ENCODE measurements at places on chromosomes 5 and 9. TPM values are rescaled to one million over a fixed set of nuclear protein-coding genes. Genes with fewer than 3 reads are reported as not detected.

GRCh38 chr9:123866497-123866896, 63.4 kb downstream of the DENND1A start:
- no peaks in the 10 kb centered on the region for H3K36me3 ChIP-seq
- no peak overlapping the region for H3K27ac ChIP-seq
- H3K4me1 ChIP-seq: peaks cover 1% of the 10 kb centered on the region
- no peak for DNase-seq

GRCh38 chr5:93385655-93386054, 195.4 kb downstream of the NR2F1-AS1 start:
- H3K27me3 ChIP-seq: no peaks in the 10 kb centered on the region
- no peak overlapping the region for H3K4me3 ChIP-seq
- no peak for DNase-seq
- H3K4me1 ChIP-seq: no peaks in the 10 kb centered on the region
- no peaks in the 10 kb centered on the region for H3K36me3 ChIP-seq
- H3K27ac ChIP-seq: no peak overlapping the region

GRCh38 chr5:174552428-174552827, 172.0 kb upstream of the MSX2 start:
- no peaks in the 10 kb centered on the region for H3K36me3 ChIP-seq
- H3K4me3 ChIP-seq: no peak overlapping the region
- no peaks in the 10 kb centered on the region for H3K4me1 ChIP-seq
- no peak overlapping the region for H3K27ac ChIP-seq
- DNase-seq: no peak

RORB gene
- 0.04 TPM for polyA plus RNA-seq

DNA sequence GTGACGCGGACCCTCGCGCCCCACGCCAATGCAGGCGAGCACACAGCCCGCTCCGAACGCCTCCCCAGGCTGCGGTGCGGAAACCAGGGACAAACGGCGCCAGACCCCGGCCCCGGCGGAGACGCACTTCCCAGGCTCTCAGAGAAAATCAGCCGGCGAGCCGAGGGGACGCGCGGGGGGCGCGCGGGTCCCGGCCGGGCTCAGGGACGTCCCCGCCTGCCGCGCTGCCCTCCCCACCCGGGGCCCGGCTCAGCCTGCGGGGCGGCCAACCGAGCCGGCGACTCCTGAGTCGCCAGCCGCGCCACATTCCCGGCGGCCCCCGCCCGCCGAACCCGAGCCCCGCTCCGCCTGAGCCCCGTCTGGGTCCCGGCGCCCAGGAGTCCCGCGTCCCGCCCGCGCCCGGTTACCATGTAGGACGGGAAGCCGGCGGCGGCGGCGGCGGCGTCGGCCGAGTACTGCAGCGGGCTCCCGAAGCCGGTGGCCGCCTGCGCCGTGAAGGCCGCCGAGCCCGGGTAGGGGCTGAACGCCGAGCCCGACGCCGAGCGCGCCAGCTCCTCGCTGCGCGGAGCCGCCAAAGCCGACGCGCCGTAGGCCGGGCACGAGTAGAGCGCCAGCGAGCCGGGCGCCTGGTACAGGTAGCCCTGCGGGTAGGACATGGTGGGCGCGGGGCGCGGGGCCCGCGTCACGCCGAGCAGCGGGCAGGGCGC, 566 bp downstream of the IRX2 start:
- no peaks in the 10 kb centered on the region for H3K4me1 ChIP-seq
- peaks cover 56% of the 10 kb centered on the region for H3K27me3 ChIP-seq
- peak overlapping the region; percentile 46 for H3K4me3 ChIP-seq
- H3K27ac ChIP-seq: no peak overlapping the region
- H3K36me3 ChIP-seq: no peaks in the 10 kb centered on the region
- peak; percentile 21 for DNase-seq

NME5 gene
- not detected for polyA plus RNA-seq

- H3K36me3 ChIP-seq: no peaks in the 10 kb centered on the region
- H3K4me1 ChIP-seq: no peaks in the 10 kb centered on the region
- H3K27me3 ChIP-seq: no peaks in the 10 kb centered on the region
- no peak overlapping the region for H3K4me3 ChIP-seq
- no peak for DNase-seq
Measured at GRCh38 chr5:65198456-65199120, 283.1 kb downstream of the ADAMTS6 start.

GRCh38 chr5:143118222-143118621, 285.3 kb downstream of the NR3C1 start:
- H3K36me3 ChIP-seq: peaks cover under 1% of the 10 kb centered on the region
- no peak overlapping the region for H3K27ac ChIP-seq
- no peak for DNase-seq
- H3K27me3 ChIP-seq: no peaks in the 10 kb centered on the region
- H3K4me1 ChIP-seq: no peaks in the 10 kb centered on the region

GRCh38 chr5:176144508-176144907, 93.7 kb upstream of the SIMC1 start:
- no peak overlapping the region for H3K4me3 ChIP-seq
- no peaks in the 10 kb centered on the region for H3K27me3 ChIP-seq
- no peaks in the 10 kb centered on the region for H3K36me3 ChIP-seq
- no peaks in the 10 kb centered on the region for H3K4me1 ChIP-seq
- DNase-seq: no peak

SGCD gene
- polyA plus RNA-seq: 0.97 TPM

WNK2 gene
- 13.8 TPM for polyA plus RNA-seq

DNA sequence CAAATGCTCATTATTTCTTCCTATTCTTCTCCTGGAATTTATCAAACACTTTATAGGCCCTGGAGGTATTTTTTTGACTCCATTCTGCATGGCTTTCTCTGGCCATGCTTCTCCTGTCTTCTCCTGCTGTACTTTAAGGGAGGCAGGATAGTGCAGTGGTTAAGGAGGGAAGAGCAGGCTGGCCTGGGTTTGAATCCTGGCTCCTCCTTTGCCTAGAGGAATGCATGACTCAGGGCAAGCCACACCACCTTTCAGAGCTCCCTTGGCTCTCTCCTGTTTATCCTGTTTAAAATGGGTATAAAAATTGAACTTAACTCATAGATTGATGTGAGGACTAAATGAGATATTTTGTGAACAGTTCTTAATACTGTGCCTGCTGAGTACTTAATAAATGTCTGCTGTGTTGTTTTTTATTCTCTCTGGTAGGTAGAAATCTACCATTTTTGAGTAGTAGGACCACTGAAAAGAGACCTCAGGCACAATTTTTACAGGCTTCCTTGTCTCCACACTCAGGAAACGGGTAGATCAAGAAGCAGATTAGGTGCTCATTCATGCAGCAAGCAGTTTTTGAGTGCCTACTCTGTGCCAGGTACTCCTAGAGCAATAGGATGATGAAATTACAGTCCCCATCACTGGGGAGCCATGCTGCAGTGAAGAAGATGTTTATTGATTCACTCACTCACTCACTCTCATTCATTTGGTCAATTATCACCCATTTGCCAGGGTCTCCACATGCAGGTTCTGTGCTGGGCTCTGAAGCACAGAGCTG, 32.7 kb upstream of the ARAP3 start:
- H3K4me3 ChIP-seq: no peak overlapping the region
- H3K36me3 ChIP-seq: no peaks in the 10 kb centered on the region
- peaks cover 5% of the 10 kb centered on the region for H3K27me3 ChIP-seq
- H3K4me1 ChIP-seq: no peaks in the 10 kb centered on the region

- H3K4me1 ChIP-seq: no peaks in the 10 kb centered on the region
- H3K27ac ChIP-seq: no peak overlapping the region
- no peak for DNase-seq
- no peaks in the 10 kb centered on the region for H3K27me3 ChIP-seq
- no peak overlapping the region for H3K4me3 ChIP-seq
- H3K36me3 ChIP-seq: peaks cover 7% of the 10 kb centered on the region
Measured at GRCh38 chr9:5382479-5382878, 42.8 kb upstream of the RLN1 start.

GRIN1 gene
- not detected for polyA plus RNA-seq

- peaks cover 2% of the 10 kb centered on the region for H3K4me1 ChIP-seq
- H3K4me3 ChIP-seq: peak overlapping the region; percentile 85
- H3K27me3 ChIP-seq: no peaks in the 10 kb centered on the region
- peak overlapping the region; percentile 100 for H3K27ac ChIP-seq
- H3K36me3 ChIP-seq: peaks cover 4% of the 10 kb centered on the region
Measured at GRCh38 chr5:137752905-137753690, 1.1 kb downstream of the HNRNPA0 start.

- no peaks in the 10 kb centered on the region for H3K36me3 ChIP-seq
- no peak overlapping the region for H3K27ac ChIP-seq
- no peak overlapping the region for H3K4me3 ChIP-seq
- H3K4me1 ChIP-seq: no peaks in the 10 kb centered on the region
Measured at GRCh38 chr5:86797677-86798076, 179.9 kb downstream of the COX7C start.

DNA sequence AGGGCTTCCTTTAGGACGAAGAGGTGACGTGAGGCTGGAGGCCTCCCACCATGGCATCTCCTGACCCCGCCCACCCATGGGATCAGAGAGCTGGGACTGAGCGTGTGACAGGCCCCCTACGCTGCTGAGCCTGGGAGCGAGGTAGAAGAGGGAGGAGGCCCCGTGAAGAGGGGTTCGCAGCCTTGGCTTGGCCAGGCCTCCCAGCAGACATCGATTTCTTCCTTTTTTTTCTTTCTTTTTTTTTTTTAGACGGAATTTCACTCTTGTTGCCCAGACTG, 39.5 kb downstream of the PTGES start:
- no peaks in the 10 kb centered on the region for H3K4me1 ChIP-seq
- H3K27me3 ChIP-seq: peaks cover 2% of the 10 kb centered on the region
- no peak overlapping the region for H3K27ac ChIP-seq
- no peaks in the 10 kb centered on the region for H3K36me3 ChIP-seq
- DNase-seq: no peak

FOXD4L3 gene
- not detected for polyA plus RNA-seq

SURF1 gene
- polyA plus RNA-seq: 38.4 TPM

MTMR12 gene
- polyA plus RNA-seq: 8.7 TPM

GRCh38 chr5:12316812-12317211, 412.6 kb upstream of the CTNND2 start:
- DNase-seq: no peak
- no peak overlapping the region for H3K27ac ChIP-seq
- H3K36me3 ChIP-seq: no peaks in the 10 kb centered on the region
- no peaks in the 10 kb centered on the region for H3K27me3 ChIP-seq
- H3K4me3 ChIP-seq: no peak overlapping the region
- H3K4me1 ChIP-seq: no peaks in the 10 kb centered on the region

DNA sequence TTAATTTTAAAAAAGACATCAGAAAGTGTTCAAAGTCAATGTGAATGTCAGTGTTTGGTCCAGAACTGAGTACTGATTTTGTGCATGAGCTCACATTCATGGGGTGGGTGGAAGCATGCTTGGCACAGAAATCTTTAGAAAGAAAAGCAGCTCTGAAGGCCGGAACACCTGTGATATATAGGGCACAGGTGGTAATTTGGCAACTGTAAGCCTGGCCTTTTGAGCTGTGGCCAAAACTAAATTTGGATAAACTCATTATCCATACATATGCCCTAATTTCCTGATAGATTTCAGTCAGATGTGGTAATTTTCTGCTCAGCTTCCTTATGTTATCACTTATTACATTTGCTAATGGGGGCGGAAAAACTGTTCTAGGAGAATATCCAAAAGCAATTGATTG, 211.4 kb downstream of the HCN1 start:
- H3K4me1 ChIP-seq: no peaks in the 10 kb centered on the region
- no peaks in the 10 kb centered on the region for H3K36me3 ChIP-seq
- no peak for DNase-seq
- no peak overlapping the region for H3K27ac ChIP-seq

DNA sequence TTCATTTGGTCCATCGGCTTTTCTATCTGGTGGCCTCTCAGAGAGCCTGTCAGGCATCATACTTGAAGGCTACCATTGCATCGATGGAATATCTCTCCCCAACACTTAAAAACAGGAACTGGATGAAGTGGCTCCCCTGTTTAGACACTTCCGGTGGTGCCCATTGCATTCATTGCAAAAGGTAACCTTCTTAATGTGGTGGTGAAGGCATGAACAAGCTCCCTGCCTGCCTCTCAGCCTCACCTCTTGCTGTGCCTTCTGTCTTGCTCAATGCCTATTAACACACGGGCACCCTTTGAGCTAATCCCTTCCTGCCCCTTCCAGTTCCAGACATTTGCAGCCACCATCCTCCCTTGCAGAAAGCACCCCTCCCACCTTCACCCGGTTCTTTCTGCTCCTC, 233.1 kb upstream of the MSX2 start:
- H3K4me1 ChIP-seq: no peaks in the 10 kb centered on the region
- no peaks in the 10 kb centered on the region for H3K27me3 ChIP-seq
- H3K4me3 ChIP-seq: no peak overlapping the region
- DNase-seq: no peak
- H3K36me3 ChIP-seq: no peaks in the 10 kb centered on the region

- DNase-seq: no peak
- H3K27ac ChIP-seq: no peak overlapping the region
- H3K36me3 ChIP-seq: no peaks in the 10 kb centered on the region
- no peaks in the 10 kb centered on the region for H3K4me1 ChIP-seq
- no peaks in the 10 kb centered on the region for H3K27me3 ChIP-seq
Measured at GRCh38 chr5:84725946-84726570, 341.4 kb upstream of the EDIL3 start.

HMMR gene
- polyA plus RNA-seq: 1.1 TPM

FOXE1 gene
- polyA plus RNA-seq: not detected

DNA sequence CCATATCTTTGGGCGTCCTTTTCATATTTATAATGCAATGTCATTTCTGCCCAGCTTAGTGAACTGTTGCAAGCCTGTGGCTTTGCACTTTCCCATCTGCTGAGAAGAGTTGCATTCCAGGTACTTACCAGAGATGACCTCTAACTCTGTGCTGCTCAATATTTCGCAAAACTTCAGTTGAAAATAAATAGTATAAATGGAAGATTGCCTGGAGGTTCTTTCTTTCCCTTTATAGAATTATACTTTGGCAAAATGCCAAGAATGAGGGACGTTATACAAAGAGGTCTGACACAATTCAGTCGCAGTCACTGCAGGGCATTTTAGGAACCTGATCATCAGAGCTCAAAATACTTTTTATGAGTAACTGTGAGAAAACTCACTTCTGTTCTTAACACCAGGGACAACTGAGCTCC, 18.9 kb upstream of the VLDLR start:
- H3K4me1 ChIP-seq: no peaks in the 10 kb centered on the region
- no peak overlapping the region for H3K4me3 ChIP-seq
- H3K27me3 ChIP-seq: no peaks in the 10 kb centered on the region
- DNase-seq: no peak

SUSD1 gene
- 9.8 TPM for polyA plus RNA-seq

- H3K4me3 ChIP-seq: no peak overlapping the region
- H3K27ac ChIP-seq: no peak overlapping the region
- H3K4me1 ChIP-seq: no peaks in the 10 kb centered on the region
- H3K27me3 ChIP-seq: no peaks in the 10 kb centered on the region
- H3K36me3 ChIP-seq: no peaks in the 10 kb centered on the region
- no peak for DNase-seq
Measured at GRCh38 chr5:83864652-83865051, 144.0 kb upstream of the HAPLN1 start.

SCGB3A2 gene
- polyA plus RNA-seq: 4.5 TPM

DNA sequence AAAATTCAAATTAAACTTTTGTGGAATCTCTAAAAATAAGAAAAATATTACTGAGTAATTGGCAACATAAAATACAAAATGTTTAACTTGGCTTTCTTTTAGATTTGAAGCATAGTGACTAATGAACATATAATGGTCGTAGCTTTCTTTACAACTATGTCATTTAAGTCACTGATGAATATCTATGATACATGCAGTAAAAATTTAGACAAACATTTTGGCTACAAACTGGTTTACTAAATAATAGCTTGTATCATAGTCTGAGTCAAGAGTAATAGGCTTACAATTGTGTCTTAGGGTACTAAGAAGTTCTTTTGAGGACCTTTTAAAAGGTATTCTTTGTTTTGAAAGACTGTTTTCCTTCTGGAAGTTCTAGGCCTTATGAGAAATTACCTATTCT, 2.0 kb upstream of the APC start:
- peaks cover 7% of the 10 kb centered on the region for H3K4me1 ChIP-seq
- no peak overlapping the region for H3K27ac ChIP-seq
- no peak overlapping the region for H3K4me3 ChIP-seq
- no peaks in the 10 kb centered on the region for H3K27me3 ChIP-seq

GAPT gene
- not detected for polyA plus RNA-seq

GRCh38 chr5:144368556-144368955, 197.9 kb downstream of the KCTD16 start:
- no peak overlapping the region for H3K4me3 ChIP-seq
- H3K36me3 ChIP-seq: no peaks in the 10 kb centered on the region
- H3K4me1 ChIP-seq: peaks cover 2% of the 10 kb centered on the region
- H3K27ac ChIP-seq: no peak overlapping the region
